ENCODE measurements at places on chromosomes 2 and 18.

DNA sequence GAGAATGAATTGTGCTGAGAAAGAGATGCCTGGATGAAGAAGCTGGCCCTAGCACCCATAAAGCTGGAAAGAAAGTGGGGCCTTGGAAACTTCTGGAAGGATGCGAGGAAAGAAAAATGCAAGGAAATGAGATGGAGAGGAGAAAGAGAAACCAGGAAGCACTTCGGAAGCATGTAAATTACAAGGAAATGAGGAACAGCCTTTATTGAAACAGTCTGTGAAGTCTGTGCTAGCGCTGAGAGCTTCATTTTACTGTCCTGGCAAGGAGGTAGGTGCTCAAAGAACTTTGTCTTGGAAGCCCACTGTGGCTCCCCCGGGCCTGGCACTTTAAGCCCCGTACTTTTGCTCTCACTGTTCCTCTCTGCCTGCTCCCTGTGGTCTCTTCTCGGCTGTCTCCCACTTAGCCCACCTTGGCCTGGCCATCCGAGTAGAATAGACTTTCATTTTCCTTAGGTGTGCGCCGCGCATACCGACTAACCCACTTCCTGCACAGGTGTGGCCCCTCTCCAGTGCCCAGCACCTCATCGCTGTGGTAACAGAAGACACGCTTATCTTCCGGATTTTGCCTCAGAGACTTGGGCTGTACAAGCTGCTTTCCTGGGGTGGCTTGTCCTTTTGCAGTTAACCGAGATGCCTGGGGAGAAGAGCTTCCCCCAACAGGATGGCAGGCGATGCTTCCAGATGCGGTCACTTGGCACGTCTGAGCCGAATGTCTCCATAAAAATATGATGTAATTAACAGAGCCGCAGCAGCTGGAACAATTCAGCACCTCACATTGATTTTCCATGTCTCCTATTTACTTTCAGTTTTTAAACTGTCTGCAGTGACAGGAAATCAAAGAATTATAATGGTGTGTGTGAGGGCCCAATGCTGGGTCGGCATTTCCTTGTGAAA is 199.6 kb downstream of the HRH4 start:
- no peak for DNase-seq

DNA sequence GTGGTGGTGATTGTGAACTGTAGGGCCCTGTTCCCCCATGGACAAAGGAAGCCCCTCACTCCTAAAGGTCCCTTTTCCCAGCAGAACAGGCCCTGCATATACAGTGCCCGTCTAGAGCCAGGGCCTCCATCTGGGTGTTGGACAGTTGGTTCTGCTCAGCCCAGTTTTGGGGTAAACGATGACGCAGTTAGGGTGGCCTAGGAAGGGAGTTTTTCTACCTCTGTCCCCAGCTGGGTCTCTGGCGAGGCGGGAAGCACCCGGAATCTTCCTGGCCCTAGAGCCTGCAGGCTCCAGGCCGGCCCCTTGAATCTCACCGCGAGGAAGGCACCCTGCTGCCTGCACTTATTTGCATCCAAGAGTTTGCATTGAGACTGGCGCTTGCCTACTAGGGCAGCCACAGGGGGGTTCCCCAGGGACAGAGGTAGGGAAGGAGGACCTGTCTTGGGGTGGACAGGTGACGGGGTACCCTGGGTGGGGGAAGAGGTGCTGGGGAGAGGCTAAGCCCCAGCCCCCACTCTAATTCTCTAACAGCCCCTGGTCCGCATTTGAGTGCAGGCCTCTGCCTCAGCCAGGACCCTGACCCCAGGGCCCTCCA is 529 bp upstream of the MTA3 start:
- DNase-seq = peak; percentile 29

DNA sequence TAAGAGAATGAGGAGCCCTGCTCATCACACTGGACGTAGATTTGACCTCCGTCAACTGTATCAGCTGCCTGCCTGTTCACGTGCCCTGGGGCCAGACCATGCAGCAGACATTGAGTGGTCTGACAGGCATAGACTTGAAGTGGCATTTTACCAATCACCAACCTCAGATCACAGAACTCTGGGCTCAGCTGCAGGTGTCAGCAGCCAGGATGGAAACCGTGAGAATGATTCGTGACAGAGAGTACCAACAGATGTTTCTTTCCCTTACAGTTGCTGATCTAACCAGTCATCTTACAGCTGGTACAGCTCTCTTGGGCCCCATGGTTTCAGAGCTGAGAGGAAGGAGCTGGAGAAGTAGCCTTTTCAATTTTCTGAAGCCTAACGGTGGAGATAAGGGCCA is 148.9 kb downstream of the EN1 start:
- DNase-seq = no peak

GRCh38 chr2:216206821-216207220 is 97.7 kb downstream of the XRCC5 start:
- no peak for DNase-seq

DNA sequence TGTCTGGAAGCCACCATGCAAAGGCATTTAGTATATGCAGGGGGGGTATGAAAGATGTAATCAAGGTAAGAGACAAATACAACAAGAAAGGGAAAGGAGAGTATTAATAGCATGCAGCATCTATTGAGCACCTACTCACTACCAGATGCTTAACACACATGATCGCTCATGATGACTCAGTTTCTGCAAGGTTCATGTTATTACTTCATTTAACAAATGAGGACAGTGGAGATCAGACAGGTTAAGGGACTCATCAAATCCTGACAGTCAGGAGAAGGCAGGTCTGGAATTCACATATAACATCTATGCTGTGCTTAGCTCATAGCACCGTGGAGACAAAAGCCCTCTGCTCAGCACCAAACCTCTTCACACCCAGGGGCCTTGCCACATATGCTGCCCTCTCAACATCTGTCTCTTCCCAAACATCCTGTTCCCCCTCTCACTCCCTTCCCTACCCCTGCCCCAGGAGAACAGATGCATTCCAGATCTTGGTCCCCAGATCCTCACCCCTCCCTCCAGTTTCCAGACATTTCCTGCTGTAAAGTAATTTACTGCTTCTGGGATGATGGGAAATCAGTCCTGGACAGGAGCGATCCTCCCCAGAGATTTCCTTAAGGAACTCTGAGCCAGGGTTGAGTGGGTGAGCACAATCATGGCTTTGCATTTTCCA is 155.3 kb downstream of the ANTXR1 start:
- DNase-seq = no peak

GRCh38 chr2:61328707-61329251 is 142.1 kb downstream of the USP34 start:
- no peak for DNase-seq

DNA sequence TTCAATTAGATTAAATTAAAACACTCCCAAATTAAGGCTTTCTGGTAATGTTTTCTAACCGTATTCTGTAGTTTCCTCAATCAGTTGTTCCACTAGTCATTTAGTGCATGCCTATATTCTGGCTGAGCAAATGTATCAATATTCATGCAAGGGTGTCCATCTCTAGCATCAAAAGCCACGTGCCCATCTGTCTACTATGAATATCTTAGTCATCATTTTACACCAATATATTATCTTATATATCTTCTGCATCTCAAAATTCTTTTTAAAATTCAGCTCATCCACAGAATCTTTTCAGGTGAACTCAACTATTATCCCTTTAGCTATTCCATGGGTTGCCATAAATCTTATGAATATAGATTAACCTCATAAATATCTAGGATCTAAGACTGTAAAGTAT is 488.2 kb downstream of the PARD3B start:
- no peak for DNase-seq

DNA sequence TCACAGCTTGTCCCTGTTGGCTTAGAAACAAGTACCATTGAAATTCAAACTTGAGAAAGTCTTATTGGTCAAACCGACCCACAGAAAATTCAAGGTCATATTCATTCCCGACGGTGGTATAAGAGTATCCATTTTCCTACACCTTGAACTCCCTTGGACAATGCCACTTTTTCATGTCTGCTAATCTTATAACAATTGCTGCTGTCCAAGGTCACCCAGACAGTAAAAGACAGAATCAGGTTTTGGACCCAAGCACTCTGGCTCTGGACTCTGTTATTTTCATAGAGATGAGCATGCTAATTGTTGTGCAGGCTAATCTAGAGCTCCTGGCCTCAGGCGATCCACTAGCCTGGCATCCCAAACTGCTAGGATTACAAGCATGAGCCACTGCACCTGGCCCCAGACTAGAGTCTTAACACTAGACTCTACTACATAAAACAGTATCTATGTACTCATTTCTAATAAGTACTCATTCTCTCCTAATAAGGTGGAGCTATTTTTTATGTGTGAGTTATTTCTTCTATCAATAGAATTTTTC is 57.8 kb downstream of the C2orf76 start:
- no peak for DNase-seq

DNA sequence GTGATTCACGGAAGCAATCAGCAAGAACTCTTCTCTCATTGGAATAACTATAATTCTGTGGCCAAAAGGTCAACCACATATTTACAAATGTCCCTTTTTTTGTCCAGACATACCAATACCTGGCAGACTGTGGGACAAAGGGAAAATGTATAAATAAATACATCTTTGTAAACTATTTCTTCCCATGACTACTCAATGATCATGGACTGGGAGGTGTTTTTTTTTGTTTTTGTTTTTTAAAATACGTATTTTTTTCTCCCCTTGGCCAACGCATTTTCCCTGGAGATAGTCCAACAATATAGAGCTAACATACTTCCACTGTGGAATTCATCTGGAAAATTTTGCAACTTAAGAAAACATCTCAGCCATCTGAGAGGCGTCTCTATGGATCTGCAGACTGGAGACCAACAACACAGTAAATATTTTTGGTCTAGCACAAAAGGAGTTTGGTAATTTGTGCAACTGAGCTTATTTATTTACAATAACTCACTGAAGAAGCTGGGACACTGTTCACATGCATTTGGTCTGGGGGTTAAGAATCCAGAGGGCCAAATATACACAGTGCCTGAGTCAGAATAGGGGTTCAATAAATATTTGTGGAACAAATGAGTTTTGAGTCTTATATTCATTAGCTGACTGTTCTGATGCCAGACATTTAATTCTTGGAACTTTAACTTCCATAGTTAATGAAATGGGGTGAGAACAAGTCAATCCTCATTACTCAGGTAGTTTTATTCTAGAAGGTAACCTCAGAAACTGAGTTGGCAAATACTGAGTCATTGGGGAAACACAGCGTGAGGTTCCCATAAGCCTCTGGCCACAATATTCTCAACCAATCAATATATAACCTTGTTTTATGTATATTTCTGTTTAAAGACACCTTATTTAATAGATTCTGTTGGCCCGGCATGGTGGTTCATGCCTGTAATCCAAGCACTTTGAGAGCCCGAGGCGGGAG is 36.2 kb downstream of the CCBE1 start:
- DNase-seq = no peak

DNA sequence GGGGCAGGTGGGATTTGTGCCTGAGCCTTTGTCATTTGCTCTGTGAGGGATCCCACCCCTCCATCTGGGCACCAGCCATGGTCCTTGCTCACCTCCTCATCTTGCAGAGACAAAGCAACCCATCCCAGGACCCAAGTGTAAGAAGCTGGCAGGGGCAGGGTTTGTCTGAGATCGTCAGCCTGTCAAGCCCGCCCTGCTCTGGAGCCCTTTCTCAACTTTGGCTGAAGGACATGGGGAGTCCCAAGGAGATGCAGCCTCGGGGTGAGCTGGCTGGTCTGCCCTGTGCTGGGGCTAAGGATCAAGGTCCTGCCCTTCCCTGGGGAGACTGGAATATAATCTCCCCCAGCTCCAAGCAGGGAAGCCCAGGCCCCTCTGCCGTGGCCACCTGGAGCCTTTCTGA is 86.0 kb downstream of the CAPN13 start:
- DNase-seq = no peak

DNA sequence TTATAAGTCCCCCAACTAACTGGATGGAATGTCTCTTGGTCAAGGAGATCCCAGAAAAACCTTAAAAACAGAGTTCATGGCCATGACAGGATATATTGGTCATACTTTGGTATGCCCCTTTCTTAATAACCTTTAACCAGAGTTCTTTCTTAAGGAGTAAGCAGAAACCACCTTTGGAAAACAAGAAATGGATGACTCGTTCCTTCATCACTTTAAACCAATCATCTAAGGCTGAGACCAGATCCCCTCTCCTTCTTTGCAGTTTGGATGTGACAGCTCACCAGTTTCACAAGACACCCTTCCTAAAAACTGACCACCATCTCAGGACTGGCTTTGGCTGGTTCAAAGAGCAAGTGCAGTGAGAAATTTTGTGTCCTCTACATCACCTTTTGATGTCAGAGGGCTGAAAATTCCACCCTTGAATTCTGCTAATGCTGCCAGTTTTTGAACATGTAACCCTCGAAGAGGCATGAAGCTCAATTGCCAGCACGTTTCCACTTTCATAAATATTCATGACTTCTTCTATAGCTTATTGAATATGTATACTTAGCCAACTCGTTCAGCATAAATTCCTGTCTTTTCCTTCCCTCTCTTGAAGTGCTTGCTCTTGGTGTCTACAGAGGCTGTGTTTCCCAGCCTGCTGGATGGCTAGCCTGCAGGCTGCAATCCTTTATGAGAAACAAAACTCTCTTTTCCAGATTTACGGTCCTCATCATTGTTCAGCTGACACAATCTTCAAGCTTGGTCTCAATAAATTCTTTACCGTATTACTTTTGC is 1323.5 kb upstream of the TMEFF2 start:
- no peak for DNase-seq

- no peak for DNase-seq
Measured at GRCh38 chr18:39596891-39597290, 2031.3 kb upstream of the CELF4 start.

DNA sequence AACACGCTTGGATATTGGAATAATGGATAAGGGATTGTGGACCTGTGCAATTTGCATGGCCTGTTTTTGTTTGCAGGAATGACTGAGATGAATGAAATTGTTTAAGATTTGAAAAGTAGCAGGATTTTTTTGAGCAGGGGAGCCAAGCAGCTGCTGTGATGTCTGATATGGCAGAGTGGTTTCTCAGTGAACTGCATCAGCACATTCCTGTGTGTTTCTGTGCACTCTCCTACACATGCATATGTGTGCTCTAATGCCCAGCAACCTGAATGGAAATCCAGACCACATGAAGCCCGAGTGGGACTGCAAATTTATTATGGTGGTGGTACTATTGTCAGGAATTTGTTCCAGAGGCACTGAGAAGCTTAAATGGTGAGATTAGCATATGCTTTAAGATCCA is 161.7 kb downstream of the PARD3B start:
- DNase-seq = no peak

- no peak for DNase-seq
Measured at GRCh38 chr2:23020659-23021058, 364.3 kb upstream of the KLHL29 start.

- peak; percentile 4 for DNase-seq
Measured at GRCh38 chr2:150484461-150485021, 2.9 kb downstream of the RND3 start.

DNA sequence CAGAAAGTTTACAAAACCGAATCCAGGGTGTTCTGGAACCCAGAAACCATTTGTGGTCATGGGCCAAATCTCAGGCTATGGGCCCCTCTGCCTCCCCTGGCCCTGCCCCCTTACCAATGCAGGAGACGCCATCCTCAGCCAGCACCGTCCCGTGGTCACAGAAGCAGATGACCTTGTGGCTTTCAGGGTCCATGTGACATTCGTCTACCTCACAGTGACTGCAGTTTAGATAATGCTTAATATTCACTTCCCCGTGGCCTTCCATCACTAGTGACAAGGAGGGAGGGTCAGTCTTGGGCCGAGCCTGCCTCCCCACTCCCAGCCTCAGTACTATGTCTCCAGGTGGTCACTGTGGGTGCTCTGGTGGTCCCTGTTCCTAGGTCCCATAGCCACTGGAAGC is 111.6 kb downstream of the CLIP4 start:
- DNase-seq = no peak
